Right renal pelvis (tissue), 4 donors: ENCODE measurements at places on chromosomes 16 and 17. TPM values are rescaled to one million over a fixed set of nuclear protein-coding genes. Genes with fewer than 3 reads are reported as not detected.

ARHGAP44 gene
- polyA plus RNA-seq = 8.8 TPM

TEX14 gene
- polyA plus RNA-seq = 0.47 TPM

HCRT gene
- not detected for polyA plus RNA-seq

TERB1 gene
- not detected for polyA plus RNA-seq

SLC12A3 gene
- polyA plus RNA-seq = 58.0 TPM

MSL1 gene
- 172 TPM for polyA plus RNA-seq

FSCN2 gene
- polyA plus RNA-seq = 2.0 TPM

CACNG4 gene
- polyA plus RNA-seq = 3.6 TPM
